Retinal pigment epithelial cell (primary cell): ENCODE measurements at places on chromosomes 11 and 22.

DNA sequence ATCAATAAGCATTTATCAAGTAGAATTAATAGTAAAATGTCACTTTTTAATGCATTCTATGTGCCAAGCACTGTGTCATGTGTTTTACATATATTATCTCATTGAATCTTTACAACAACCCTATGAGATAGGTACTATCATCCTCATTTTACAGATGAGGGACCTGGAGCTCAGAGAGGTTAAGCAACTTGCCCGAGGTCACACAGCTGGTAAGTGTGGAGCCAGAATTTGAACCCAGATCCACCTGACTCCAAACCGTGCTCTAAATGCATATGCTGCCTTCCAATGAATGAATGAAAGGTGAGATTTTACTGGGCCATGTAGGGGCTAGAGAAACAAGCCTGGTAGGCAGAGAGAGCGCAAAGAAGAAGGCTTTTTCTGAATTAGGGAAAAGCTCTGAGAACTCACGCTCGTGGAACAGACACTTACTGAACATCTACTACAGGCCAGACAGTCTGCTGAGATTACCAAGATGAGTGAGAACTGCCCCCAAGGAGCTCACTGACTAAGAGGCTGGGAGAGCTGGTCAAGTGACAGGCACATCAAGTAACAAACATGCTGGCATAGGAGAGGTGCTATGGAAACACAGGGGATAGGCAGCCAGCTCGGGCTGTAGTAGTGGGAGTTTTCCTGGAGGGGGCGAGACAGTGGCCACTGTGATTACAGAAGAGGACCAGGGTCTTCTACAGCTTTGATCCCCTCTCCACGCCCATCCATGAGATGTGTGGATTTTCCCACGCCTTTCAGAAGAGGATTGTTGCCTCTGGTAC is 4.4 kb downstream of the ABCG4 start:
- DNase-seq = no peak

- DNase-seq = no peak
Measured at GRCh38 chr11:68962527-68963250, 18.1 kb downstream of the MRGPRD start.

- no peak for DNase-seq
Measured at GRCh38 chr11:107916671-107917241, 11.5 kb upstream of the RAB39A start.

GRCh38 chr11:119509969-119510401 is 87.0 kb upstream of the THY1 start:
- no peak for DNase-seq

DNA sequence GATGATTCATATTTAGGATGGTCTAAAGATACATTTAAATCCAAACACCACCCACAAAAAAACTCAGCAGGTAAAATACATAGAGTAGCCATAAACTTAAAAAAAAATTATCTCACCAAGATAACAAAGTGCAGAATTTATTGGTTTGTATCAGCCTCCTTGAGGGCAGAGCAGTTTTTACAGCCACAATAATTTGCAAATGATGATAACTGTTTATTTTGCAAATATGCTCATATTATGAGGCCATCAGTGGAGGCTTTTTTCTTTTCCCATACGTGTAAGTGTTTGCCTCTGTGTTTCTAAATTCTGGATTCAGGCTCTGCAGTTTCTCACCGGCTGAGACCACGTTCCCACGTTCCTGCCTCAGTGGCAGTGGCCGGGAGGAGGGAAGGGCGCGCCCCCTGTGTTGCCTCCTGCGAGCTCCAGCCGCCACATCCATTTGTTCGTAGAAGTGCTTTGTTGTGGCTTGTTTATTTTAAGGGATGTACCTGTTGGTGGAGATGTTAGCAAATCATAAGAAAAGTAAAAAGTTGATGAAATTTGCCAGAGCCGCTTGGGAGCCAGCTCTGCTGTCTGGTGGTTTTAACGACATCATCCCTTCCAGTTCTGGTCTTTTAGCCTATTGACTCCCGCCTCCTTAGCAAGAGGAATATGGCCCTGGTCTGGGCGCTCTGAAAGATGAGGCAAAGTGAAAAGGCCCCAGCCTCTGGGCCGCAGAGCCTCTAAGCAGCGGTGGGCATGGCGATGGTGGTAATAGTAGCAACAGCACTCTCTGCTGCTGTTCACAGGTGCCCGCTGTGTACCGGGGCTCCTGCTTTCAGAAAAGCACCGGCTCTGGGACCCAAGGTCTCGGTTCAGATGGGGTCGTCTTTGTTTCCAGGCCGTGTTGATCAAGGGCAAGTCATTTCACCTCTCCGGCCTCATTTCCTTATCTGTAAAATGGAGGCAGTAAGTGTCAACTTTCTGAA is 66.7 kb upstream of the PPARA start:
- DNase-seq = no peak

- DNase-seq = no peak
Measured at GRCh38 chr11:102322560-102322959, 5.3 kb downstream of the BIRC3 start.
